ENCODE measurements at places on chromosomes 7 and 10.

- DNase-seq = no peak
These were observed 61.3 kb downstream of the AKR1D1 start for GRCh38 chr7:138137423-138138171.

GRCh38 chr7:116095396-116095795 lies 64.8 kb upstream of the TFEC start:
- DNase-seq = no peak

DNA sequence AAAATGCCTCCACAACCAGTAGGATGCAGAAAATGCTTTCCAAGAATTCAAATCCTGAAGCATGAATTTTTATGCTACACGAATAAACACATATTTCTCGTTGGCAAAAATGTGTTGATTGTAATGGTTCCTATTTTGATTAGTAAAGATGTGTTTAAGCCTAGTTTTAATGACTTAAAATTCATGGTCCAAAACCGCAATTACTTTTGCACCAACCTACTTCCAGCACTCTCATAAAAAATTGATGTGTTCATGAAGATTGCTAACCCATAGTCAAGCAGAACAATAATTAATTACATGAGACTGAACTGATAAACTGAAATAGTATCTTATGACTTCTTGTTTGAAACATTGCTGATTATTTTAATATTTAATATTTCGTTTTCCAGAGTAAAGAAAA lies 828.8 kb downstream of the CCSER2 start:
- no peak for DNase-seq

GRCh38 chr10:16717622-16718395 lies 99.4 kb downstream of the RSU1 start:
- no peak for DNase-seq

- DNase-seq = no peak
These were observed 1132.0 kb upstream of the LRRTM3 start for GRCh38 chr10:65793738-65794425.

DNA sequence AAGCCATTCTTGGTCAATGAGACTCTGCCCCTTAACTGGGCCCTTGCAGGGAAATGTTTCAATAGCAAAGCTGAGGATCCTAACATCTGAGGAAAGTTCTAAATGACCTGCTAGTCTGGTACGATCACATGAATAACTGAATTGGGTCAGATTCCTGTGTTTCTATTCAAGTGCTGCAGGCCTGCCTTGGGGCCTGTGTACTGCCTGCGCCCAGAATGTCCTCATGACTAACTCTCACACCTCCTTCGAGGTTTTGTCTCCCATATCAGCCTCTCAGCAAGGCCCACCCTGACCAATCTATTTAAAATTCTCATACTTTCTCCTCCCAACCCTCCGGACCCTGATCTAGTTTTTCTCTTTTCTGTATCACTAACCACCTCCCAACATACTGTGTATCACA lies 4.4 kb downstream of the JAZF1 start:
- DNase-seq = no peak

- no peak for DNase-seq
These were observed 649.0 kb upstream of the PCDH15 start for GRCh38 chr10:55449981-55450380.

DNA sequence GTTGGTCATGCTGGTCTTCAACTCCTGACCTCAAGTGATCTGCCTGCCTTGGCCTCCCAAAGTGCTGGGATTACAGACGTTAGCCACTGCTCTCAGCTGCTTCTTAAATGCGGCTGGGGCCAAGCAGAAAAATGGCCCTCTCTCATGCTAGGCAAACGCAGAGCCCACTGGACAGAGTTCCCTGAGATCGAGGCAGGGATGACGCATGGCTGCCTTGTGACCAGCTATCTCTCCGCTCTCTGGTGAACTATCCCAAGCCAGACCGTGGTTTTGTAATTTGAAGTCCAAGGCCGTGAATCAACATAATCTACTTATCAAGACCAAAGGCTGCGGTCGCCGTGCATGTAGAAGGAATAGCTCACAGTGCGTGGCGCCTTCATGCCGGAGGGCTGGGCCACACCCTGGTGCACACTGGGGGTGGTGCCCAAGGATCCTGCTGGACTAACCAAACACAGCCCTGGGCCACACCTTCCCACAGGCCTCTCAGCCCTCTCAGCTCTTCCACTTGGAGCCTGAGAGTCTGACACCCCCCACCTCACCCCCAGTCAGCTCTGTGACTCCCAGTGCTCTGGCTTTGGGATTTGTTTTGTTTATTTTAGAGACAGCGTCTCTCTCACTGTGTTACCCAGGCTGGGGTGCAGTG lies 88.1 kb upstream of the CUX1 start:
- DNase-seq = no peak

GRCh38 chr7:27149842-27150567 lies 2.4 kb downstream of the HOXA3 start:
- no peak for DNase-seq

GRCh38 chr10:75016325-75016724 lies 95.1 kb upstream of the SAMD8 start:
- no peak for DNase-seq

DNA sequence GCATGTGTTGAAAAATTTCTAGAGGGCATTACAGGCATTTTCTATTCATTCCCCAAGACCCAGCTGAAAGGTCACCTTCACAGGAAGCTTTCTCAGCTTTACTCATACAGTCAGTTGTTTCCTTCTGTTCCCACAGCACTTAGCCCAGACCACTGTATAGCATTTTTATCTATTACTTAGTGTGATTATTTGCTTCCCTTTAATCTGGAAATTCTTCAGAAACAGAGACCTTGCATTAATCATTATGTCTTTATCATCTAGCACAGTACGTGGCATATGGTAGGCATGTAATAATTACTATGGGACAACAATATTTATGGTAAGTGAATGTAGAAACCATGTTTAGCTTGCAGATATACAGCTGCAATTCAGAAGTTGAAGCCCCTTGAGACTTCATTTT lies 38.2 kb upstream of the CDK6 start:
- no peak for DNase-seq

DNA sequence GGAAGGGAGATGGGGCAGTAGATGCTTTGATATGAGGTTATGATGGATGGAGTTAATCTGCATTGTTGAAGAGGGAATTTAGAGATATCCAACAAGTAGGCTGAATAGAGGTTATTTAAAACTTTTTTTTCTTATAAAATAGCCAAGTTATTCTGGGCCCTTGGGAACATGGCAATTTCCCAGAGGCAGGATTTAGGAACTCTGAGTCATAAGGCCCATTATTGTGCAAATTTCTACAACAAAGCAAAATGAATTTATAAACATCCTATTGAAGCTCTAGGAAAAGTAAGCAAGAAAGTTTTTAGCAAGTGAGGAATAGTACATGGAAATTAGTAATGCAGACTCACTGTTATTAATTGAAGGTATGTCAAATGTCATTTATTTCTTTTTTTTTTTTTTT lies 160.9 kb upstream of the NPY start:
- DNase-seq = no peak

Measured in activated gamma-delta T cell (primary cell).